ENCODE measurements at places on chromosomes 2 and 18.

DNA sequence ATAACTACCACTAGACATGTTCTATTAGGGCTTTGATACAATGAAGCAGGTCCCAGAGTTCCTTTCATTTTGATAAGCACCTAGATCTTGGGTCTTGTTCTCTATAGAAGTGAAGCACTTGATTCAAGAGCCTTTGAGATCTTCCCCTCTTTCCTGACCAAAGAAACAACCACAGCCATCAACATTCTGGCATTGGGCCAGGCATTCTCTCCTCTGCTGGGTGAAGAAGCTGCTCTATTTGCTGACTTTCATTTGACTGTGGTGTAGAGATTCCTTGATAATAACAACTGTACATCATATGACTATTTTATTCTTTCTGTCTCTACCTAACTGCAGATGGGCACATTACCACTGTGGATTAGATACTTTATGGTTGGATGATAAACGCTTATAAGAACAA is 96.6 kb upstream of the LYPD1 start:
- DNase-seq = no peak

GRCh38 chr2:2706306-2706705 is 375.2 kb upstream of the MYT1L start:
- DNase-seq = no peak

DNA sequence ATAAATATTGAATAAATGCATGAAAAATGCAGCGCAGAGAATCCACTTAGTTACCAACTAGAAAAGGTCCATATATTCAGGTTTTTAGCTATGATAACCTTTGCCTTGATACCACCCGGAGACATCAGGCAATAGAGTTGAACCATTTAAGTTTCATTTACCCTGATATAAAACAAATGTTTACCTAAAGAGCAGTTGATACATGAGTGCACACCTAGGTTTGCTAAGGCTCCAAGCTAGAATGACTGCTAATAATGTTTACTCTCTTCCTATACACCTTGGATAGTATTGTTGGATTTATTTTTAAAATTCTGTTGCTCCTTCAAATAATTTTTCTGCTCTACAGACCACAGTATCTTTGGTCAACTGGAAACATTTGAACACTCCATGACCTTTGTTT is 1463.6 kb downstream of the LRP1B start:
- no peak for DNase-seq

GRCh38 chr2:38224821-38225437 is 149.0 kb upstream of the CYP1B1 start:
- no peak for DNase-seq

DNA sequence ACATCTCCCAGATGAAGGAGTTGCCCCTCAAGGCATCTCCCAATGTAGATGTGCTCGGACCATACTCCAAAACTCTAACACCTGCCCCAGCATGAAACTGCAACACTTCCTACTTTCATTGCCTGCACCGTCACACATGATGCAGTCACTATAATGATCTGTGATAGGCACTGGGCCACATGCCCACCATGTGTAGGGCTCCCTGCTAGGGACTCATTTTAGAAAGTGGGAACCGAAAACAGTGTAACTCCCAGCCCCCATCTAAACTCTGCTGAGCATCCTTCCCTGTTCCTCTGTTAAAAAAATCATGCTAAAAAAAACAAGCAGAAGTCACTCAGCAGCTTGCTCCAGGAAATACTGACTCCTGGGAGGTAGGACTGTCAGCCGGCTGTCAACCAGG is 496.1 kb upstream of the RAB6C start:
- no peak for DNase-seq

GRCh38 chr2:64283006-64283570 is 138.9 kb upstream of the PELI1 start:
- DNase-seq = no peak

GRCh38 chr2:182915369-182916326 is 49.2 kb upstream of the FRZB start:
- DNase-seq = no peak

GRCh38 chr2:235478609-235479008 is 15.2 kb upstream of the AGAP1 start:
- no peak for DNase-seq

DNA sequence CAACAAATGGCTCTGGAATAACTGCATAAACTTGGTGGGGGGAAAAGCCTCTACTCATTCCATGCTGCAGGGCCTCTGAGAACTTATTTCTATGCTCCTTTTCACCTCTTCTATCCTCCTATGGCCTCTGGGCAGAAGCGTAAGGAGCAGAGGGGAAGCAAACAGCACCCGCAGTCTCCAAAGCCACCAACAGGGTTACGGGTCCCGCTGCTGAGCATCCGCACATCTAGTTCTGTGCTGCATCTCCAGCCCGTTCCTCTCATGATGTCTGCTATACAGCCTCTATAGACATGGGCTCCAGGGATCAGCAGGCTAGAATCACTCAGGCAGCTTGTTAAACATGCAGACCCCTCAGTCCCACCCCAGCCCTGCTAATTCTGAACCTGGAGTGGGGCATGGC is 25.9 kb downstream of the PSTPIP2 start:
- no peak for DNase-seq

DNA sequence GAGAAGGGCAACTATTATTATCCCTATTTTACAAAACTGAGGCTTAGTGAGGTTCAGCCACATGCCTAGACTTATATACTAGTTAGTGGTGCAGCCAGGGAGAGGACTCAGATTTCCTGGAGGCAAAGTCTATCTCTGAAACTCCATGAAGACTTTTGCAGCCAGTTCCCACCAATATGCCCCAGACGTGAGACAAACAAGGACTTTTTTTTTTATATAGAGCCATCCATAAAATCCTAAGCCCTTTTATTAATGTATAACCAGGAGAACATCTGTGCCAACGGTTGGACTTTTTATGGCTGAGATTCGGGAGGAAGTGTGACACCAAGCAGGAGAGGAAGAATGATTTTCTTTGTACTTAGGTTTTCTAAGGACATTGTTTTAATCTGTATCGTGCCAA is 29.9 kb downstream of the LIPG start:
- no peak for DNase-seq

GRCh38 chr2:124875627-124876244 is 850.6 kb downstream of the CNTNAP5 start:
- no peak for DNase-seq

GRCh38 chr2:205932861-205933260 is 153.1 kb downstream of the INO80D start:
- no peak for DNase-seq

DNA sequence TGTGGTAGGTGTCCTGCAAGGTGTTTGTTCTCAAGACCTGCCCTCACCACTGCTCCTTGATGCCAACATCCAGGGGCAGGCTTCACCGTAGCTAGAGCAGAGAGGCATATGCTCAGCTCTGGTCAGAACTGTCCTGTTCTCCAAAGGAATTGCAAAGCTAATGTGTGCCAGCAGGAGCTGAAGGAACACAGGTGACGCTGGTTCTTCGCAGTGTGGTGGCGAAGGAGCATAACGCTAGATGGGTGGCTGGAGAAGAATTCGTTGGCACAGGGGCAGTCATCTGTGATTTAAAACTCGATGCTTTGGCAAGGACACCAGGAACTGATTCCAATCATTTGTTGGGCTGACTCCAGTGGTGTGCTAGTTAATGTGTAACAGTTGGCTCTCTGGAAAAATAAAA is 11.4 kb upstream of the PER2 start:
- no peak for DNase-seq

DNA sequence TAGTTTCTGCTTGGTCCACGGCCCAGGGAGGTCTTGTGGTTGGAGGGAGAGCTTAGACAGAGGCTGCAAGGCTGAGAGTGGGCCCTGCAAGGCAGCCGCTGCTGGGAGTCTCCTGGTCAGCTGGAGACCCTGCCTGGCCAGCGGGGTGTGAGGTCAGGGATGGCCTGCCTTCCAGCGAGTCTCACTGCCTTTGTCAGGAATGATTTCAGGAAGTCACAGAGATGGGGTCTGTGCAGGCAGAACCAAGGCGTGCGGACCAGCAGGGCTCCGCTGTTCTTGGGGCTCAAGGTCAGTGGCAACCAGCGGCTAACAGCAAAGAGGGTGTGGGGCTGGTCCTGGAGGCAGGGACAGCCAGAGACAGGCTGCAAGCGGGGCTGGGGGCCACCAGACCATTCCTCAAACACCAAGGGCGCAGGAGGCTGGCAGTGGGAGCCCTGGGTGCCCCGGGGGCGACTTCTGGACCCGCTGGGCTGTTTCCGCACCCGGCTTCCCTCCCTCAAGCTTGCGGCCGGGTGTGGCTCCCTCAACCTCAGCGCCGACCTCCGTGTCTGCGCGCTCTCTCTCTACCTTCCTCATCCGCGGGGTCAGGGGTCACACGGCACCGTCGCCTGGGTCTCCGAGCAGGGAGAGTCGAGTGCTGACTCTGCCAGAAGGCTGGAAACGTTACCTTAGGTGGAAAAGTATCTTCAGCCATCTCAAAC is 124.5 kb upstream of the CTDP1 start:
- DNase-seq = no peak

GRCh38 chr2:190683802-190684201 is 34.9 kb downstream of the NAB1 start:
- DNase-seq = no peak

DNA sequence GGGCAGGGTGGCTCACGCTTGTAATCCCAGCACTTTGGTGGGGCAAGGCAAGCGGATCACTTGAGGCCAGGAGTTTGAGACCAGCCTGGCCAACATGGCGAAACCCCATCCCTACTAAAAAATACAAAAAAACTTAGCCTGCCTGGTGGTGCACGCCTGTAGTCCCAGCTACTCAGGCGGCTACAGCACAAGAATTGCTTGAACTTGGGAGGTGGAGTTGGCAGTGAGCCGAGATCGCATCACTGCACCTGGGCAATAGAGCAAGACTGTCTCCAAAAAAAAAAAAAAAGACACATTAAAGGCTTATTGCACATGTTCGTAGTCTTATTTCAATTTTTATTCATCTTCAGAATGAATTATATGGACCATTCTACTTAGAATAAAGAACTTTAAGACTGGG is 110.2 kb downstream of the BMPR2 start:
- no peak for DNase-seq

GRCh38 chr18:43572163-43572562 is 294.9 kb upstream of the SYT4 start:
- no peak for DNase-seq

- no peak for DNase-seq
Observed at GRCh38 chr18:43800584-43800983, 523.3 kb upstream of the SYT4 start.

DNA sequence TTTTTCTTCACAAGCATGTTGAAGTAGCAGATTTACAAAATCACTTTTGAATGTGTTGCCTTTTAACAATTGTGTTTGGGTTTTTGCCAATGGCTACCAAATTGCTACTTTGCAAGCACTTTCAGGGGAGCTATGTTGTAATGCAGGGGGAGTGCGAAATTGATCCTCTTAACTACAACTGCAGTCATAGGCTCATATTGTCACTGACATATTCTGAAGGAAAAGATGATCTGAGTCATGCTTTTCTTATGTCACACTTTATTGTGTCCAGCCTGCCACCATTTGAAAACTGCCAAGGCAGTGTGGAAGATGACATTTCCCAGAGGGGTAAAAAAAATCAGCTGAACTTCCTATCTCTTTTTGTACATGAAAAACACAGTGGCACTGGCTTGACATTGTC is 74.9 kb downstream of the GPD2 start:
- DNase-seq = no peak

- DNase-seq = no peak
Observed at GRCh38 chr2:201057087-201057521, 14.4 kb downstream of the HYCC2 start.

- peak; percentile 42 for DNase-seq
Observed at GRCh38 chr2:152097290-152097800, 1.5 kb downstream of the CACNB4 start.

DNA sequence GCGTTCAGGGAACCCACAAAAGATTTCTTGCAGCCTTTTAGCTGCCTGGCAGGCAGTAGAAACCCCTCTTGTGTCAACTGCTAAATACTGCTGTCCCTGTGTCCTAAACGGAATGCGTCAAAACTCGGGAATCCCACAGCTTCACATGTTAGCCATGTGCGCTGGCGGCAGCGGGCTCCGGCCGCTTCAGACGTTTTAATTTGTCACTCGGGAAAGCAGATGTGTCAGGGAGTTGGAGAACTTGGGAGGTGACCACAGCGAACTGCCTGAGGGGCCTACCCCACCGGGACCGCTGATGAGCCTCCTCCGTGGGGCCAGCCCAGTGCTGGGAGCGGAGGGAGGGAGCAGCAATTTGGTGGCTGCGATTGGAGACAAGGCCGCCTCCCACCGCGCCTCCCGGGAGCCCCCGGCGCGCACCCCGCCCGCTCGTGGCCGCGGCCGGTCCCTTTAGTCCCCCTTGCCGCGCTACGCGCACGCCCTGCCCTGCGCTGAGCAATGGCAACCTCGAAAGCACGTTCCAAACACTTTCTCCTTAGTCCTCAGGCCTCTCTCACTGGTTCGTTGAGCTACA is 146.1 kb upstream of the SATB2 start:
- no peak for DNase-seq

DNA sequence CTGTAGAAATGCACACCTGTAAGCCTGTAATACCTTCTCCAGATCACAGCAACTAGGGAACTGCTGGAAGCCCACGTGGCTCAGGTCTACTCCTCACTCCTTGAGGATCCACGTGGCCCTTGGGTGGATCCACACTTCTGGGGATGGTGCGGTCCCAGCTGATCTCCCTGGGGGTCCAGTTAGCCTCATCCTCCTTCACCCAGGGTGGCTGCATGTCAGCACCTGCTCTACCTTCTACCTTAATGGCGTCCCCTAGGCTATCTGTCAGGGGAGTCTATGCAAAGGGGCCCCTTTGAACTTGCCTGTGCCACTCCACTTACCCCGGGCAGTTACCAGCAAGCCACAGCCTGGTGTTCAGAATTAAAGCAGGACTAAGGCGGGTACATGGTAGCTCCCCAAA is 284.7 kb downstream of the MYCN start:
- DNase-seq = no peak

GRCh38 chr18:26480897-26481795 is 67.2 kb downstream of the KCTD1 start:
- no peak for DNase-seq

DNA sequence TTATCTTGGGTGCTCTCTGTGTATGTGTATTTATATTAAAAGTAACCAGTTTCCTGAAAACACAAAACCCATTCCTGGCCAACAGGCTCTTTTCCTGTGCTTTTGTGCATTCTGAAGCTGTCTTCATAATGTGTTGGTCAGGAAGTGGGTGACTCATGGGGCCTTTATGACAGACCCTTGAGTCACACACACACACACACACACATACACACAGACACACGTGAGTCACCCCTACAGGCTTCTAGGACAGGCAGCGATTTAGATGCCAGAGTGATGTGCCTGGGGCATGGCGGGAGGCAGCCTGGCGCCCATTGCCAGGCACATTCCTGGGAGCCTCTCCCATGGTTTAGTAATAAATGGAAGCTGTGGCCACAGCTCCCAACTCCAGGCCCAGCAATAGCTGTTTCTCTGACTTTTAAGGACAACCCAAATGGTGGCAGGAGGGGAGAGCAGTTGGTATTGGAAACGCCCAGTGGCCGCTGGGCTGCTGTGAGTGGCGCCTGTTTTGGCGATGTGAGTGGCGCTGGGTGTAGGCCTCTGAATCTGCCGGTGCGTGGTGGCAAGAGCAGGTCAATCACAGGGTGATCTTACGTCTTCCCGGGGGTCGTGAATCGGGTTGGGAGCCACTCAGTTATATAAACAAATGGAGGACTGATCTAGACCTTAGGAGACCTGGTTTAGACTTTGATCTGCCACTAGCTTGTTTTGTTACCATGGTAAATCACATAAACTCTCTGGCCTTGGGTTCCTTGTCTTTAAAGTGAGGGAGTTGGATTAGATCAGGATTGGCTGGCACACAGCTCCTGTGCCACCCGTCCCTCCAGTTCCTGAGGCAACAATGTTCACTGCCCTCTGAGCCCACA is 150.7 kb upstream of the DLX2 start:
- no peak for DNase-seq

Measured in HuH-7 (cell line).